Esophagus squamous epithelium (tissue), 5 donors: ENCODE measurements at places on chromosomes 2 and 18.

DNA sequence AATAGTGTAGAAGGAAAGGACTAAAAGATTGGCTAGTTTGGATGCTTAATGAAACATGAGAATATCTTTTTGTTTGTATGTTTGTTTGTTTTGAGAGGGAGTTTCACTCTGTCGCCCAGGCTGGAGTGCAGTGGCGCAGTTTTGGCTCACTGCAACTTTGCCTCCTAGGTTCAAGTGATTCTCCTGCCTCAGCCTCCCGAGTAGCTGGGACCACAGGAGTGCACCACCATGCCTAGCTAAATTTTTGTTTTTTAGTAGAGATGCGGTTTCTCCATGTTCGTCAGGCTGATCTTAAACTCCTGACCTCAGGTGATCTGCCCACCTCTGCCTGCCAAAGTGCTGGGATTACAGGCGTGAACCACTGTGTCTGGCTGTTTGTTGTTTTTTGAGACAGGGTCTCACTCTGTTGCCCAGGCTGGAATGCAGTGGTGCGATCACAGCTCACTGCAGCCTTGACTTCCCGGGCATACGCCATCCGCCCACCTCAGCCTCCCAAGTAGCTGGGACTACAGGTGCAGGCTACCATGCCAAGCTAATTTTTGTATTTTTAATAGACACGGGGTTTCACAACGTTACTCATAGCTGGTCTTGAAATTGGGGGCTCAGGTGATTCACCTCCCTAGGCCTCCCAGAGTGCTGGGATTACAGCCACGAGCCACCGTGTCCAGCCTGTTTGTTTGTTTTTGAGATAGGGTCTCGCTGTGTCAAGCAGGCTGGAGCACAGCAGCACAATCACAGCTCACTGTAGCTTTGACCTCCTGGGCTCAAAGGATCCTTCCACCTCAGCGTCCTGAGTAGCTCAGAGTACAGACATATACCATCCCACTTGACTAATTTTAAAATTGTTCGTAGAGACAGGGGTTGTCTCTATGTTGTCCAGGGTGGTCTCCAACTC lies 209.2 kb downstream of the MYCN start:
- DNase-seq = no peak

DNA sequence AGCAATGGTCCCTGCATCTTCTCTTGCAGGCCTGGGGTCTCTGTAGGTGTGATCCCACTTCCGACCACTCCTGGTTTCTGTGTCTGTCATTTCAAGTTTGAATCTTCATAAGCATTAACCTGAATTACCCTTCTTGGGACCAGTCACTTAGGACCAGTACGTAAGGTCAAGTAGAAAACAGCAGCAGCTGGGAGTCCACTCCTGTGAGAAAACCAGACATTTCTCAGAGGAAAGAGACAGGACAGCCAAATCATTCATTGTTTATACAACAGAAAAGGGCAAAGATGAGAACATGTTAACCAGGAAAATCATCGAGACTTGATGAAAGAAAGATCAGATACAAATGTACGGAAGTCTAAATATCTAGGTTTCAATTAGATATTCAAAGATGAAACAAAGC lies 163.0 kb downstream of the MREG start:
- no peak for DNase-seq

DNA sequence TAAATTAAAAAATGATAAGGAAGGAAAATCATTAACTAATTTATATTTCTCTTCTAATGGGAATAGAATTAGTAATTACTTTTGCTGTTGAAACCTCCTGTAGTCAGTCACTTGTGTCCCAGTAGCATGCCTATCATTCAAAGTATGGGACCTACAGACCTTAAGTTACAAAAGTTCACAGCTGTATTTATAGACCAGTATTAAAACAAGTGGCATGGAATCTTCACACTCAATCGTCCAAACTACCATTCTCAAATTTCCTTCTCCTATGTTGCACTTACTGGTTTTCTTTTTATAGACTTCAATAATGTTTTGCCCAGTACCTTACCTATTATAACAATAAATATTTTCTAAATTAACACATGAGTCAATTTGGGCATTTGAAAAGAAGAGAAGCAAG lies 639.9 kb downstream of the ERBB4 start:
- no peak for DNase-seq

DNA sequence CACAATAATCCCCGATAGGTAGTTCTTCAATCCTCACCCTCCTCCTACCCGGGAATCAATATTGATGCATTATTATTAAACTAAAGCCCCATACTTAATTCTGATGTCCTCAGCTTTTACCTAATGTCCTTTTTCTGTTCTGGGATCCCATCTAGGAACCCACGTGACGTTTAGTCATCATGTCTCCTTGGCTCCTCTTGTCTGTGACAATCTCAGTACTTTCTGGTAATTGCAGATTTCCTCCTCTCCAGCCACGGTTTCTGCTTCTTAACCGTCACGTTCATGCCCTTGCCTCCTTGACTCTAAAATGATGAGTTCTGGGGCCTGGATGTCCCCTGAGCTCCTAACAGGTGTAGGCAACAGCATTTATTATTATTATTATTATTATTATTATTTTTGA lies 2.9 kb upstream of the DGKD start:
- DNase-seq = no peak

- no peak for DNase-seq
Measured at GRCh38 chr2:85377083-85377482, 22.5 kb downstream of the ELMOD3 start.

- no peak for DNase-seq
Measured at GRCh38 chr18:9516437-9517064, 41.2 kb downstream of the RALBP1 start.

GRCh38 chr18:57436191-57436964 lies 1.2 kb downstream of the ONECUT2 start:
- no peak for DNase-seq

DNA sequence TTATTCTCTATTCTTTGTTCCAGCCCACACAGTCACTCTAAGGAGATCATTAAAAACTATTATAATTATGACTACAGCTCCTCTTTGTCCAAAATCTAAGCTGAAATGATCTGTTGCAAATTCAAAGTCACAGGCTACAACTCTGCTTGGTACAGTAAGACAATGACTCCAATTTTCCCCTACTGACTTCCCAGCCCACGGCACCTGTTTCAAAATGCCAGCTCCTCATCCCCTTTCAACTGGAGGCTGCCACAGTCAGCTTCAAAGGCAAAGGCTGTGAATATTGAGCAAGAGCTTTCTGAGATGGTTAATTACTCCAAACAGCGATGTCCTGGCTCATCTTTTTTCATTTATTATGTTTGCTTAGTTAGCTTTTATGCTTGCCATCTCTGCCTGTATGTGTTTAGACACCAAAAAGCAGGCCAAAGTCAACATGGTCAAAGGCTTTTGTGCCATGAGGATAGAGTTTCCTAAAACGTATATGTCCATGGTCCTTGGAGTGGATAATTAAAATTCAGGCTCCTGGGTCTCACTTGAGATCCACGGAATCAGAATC lies 141.1 kb downstream of the DOCK10 start:
- DNase-seq = no peak

DNA sequence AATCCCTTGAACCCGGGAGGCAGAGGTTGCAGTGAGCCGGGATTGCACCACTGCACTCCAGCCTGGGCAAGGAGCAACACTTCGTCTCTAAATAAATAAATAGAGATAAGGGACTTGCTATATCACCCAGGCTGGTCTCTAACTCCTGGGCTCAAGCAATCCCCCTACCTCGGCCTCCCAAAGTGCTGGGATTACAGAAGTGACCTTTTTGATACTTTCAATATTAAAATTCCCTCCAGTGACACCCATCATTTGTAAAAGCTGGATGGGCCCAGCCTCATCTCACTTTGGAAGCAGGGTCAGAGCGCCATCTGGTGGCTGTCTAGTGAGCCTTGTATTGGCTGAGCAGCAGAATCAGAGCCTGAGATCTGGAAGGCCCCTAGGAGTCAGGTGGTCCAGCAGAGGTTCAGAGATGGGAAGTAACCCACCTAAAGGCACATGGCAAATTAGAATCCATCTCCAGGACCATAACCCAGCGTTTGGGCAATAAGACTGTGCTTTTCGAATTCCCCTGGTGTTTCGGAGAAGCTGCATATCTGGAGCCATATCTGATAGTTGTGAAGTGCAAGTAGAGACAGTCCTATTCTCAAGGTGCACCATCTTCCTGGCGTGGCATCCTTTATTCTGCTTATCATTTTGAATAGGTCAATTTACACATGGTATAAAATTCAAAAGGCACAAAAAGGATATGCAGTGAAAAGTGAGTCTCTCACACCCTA lies 18.3 kb upstream of the SLC35F6 start:
- no peak for DNase-seq

GRCh38 chr2:136077107-136077506 lies 40.8 kb downstream of the CXCR4 start:
- DNase-seq = no peak

DNA sequence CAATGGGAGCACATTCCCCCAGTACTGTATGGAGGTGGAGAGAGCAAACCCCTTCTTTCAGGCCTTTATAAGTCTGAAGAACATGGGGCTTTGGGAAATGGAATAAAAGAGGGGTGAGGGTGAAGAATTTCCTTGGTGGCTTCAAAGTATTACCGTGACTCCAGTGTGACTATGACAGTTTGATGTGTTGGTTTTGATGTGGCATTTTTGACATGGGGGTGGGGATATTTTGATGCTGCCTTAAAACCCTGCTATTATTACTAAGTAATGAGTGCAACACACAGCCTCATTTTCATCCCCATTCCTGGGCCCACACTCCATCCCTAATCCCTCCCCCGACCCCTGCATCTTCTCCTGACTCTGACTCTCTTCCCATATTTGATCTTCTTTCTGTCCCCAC lies 23.6 kb downstream of the QPCT start:
- no peak for DNase-seq

DNA sequence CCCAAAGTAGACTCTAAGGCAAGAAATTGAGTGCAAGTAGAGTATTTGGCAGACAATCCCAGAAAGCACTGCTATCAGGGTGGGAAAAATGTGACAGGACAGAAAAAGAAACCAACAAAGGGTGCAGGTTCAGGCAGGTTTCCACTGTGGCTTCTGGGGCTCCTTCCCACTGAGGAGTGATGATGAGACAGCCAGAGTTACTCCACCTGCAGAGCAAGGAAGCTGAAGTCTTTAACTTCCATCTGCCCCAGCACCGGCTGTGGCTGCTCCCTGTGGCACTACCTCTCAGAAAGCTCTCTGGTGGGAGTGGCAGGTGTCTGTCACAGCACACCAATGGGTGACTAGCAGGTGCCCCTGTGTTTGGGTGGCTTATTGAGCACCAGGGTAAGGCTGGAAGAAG lies 37.6 kb upstream of the ACKR3 start:
- no peak for DNase-seq

GRCh38 chr2:171584001-171584400 lies 61.7 kb downstream of the CYBRD1 start:
- no peak for DNase-seq

DNA sequence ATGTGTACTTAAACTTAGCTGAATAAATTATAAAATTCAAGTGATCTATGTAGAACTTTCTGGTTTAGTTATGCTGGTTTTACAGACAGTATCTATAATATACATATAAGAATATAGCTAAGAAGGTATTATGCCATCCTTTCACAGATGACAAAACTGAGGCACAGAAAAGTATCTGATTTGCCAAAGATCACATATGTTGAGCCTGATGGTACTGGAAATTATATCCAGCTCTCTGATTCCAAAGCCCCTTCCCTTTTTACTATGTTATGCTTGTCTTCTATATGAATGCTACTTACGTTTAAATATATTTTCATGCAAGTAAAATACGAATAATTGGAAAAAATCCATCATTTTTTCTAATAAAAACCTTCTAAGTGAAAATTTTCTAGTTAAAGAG lies 1631.3 kb downstream of the DPP10 start:
- no peak for DNase-seq

DNA sequence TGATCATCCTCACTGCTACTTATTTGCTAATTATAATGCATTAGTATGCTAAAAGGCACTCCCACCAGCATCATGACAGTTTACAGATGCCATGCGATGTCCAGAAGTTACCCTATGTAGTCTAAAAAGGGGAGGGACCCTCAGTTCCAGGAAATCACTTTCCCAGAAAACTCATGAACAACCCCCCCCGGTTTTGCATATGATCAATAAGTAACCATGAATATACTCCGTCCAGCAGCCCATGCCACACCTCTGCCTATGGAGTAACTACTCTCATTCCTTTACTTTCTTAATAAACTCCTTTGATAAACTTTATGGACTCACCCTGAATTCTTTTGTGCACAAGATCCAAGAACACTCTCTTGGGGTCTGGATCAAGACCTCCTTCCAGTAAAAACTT lies 86.8 kb downstream of the MALT1 start:
- DNase-seq = no peak

- no peak for DNase-seq
Measured at GRCh38 chr2:41877114-41877678, 170.6 kb upstream of the PKDCC start.

GRCh38 chr2:96684883-96685576 lies 42.5 kb downstream of the FER1L5 start:
- DNase-seq = no peak

DNA sequence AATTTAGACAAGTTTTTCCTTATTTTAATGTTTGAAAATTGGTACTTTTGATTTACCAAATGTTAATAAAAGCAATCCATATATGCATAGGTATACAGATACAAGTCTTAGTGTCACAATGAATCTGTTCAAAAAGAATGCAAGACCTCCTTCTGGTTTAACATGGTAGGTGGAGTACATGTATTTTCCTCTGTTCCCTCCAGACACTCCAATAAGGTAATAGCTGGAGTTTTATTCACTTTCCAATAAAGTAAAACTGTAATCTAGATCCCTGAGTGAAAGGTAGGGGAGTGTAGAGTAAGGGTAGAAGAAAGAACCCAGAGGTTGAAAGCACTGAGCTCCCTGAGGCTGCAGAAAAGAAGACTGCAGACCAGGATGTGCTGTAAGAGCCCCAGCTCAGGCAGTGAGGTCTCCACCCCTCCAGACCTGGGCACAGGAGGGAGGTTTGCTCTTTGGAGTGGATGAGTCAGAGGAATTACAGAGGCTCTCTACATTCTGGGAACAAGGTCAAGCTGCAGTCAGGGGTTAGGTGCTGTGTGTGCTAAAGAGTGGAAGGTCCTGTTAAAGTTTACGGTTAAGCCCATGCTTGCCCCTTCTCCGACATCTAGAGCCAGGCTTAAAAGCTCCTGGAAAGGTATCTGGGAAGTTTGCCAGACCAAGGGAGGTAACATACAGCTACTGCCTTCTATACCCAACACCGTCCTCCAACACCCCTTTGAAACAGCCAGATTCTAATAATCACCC lies 27.6 kb upstream of the STAT1 start:
- no peak for DNase-seq

- no peak for DNase-seq
Measured at GRCh38 chr2:216194013-216194412, 84.9 kb downstream of the XRCC5 start.

DNA sequence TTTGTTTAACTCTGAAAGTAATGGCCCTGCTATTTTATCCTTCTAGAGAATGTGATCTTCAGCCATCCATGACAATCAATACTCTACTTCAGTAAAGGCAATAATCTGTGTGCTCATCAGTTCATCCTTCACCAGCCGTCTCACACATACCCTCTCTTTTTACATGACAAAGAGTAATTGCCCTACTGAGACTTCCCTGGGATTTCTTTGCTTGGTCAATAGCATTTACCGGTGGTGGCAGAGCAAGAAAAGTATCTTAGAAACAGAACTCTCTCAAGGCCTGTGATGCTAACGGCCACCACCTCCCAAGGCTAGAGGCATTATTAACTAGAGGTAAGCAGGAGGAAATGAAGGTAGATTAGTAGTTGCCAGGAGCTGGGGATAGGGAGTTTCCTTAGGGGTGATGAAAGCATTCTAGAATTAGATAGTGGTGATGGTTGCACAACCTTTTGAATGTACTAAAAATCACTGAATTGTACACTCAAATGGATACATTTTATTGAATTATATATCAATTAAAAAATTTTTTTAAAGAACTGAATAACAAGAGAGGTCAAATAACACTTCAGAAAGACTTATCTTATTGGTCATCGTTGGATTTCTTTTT lies 57.9 kb upstream of the EPC2 start:
- DNase-seq = no peak
